ENCODE measurements at places on chromosomes 12 and 14.

- DNase-seq = no peak
Observed at GRCh38 chr14:55754471-55754870, 174.5 kb downstream of the KTN1 start.

DNA sequence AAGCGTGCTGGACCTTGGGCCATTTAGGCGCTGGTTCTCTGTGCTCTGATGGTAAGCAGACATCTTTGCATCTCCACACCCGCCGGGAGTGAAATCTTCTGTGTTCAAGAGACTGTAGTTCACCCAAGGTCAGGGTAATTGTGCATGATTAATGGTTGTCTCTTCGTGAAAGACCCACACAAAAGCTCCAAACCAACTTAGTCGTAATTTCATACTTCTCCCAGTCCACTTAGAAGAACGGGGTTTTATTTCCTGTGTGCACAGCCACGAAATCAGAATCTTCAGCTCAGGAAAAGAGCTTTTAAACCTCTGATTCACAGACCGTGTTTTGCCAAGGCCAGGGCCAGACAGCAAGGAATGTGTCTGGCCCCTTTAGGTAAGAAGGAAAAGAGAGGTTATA lies 640.9 kb downstream of the MED13L start:
- DNase-seq = no peak

DNA sequence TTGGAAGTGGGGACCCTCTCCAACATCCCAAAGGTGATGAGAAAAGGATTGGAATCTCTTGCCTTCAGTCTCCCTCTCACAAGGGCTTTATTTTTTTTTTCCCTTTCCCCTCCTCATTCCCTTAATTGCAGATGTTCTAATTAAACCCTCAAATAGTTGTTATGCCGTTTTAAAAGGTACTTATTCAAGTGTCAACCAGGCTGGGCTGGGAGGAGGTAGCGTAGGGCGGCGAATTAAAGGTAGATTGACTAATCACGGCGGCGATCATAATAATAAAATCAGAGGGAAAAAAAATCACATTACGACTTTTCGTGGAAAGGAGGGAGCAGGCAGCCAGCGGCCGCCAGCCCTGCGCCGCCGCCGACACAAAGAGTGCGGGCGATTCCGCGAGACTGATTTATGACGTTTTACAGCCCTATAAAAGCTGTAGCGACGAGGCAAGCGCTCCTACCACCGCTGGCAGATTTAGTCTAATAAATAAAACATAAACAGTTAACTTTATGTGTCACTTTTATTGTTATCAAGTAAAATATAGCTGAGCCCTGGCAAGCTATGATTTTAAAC lies 1.7 kb upstream of the HOXC4 start:
- DNase-seq = no peak

- peak; percentile 20 for DNase-seq
Observed at GRCh38 chr12:66269757-66270383, 32.4 kb upstream of the HELB start.

GRCh38 chr12:19186722-19187661 lies 57.5 kb downstream of the PLEKHA5 start:
- DNase-seq = no peak

GRCh38 chr12:105445249-105445648 lies 114.8 kb downstream of the C12orf75 start:
- no peak for DNase-seq

DNA sequence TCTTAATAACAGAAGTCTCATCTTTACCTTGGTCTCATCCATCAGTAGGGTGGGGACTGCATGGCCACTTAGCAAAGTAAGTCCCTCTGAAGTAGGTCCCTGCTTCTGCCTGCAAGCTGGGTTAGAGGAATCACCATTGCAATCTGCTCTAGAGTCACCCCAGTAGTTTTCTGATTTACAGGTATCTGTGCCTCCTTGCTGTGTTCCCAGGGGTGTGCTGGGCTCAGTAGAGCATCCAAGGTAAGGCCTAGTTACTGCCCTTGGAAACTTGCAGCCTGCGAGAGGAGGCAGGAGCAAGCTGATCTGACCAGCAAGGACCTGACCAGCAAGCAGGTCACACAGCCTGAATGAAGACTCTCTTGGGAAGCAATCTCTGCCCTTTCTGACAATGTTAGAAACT lies 160.8 kb upstream of the GSC start:
- DNase-seq = no peak

GRCh38 chr12:99618657-99619056 lies 28.9 kb upstream of the GARIN6 start:
- DNase-seq = no peak

DNA sequence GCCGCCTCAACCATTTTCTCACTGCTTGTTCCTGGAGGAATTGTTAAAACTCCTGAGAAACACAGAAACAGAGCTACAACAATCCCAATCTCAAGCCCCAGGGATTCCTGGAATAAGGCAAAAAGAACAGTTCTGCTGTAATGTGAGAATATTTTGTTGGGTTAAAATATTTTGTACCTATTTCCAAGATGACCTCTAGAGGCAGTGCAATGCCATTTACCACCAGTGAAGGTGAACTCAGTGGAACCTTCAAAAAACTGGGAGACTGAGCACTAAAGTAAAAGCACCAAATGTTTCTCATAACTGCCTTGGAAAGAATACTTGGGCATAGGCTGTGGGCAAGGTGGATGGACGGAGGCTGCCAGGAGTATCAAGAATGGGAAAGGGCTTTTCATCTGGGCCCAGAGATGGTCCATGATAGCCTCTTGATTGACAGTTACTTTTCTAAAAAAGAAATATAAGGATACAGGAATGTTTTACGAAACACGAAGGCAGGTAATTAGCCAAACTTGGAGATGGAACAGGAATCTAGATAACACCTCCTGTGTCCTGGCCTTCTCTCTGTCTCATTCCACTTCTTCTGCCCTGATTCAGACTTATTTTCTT lies 334.0 kb upstream of the FLRT2 start:
- no peak for DNase-seq

- peak; percentile 43 for DNase-seq
Observed at GRCh38 chr12:8154526-8154925, 2.3 kb upstream of the ZNF705A start.
